Testis (tissue), 5 donors: ENCODE measurements at places on chromosomes 7 and 10. TPM values are rescaled to one million over a fixed set of nuclear protein-coding genes. Genes with fewer than 3 reads are reported as not detected.

PON1 gene
- total RNA-seq: 0.12 TPM

GRCh38 chr10:89368129-89368528 lies 9.7 kb upstream of the IFIT1B start:
- DNase-seq: no peak
- H3K4me1 ChIP-seq: peaks cover 13% of the 10 kb centered on the region
- no peaks in the 10 kb centered on the region for H3K27me3 ChIP-seq
- H3K36me3 ChIP-seq: no peaks in the 10 kb centered on the region
- no peak overlapping the region for H3K4me3 ChIP-seq
- peak overlapping the region; percentile 70 for H3K27ac ChIP-seq

DNA sequence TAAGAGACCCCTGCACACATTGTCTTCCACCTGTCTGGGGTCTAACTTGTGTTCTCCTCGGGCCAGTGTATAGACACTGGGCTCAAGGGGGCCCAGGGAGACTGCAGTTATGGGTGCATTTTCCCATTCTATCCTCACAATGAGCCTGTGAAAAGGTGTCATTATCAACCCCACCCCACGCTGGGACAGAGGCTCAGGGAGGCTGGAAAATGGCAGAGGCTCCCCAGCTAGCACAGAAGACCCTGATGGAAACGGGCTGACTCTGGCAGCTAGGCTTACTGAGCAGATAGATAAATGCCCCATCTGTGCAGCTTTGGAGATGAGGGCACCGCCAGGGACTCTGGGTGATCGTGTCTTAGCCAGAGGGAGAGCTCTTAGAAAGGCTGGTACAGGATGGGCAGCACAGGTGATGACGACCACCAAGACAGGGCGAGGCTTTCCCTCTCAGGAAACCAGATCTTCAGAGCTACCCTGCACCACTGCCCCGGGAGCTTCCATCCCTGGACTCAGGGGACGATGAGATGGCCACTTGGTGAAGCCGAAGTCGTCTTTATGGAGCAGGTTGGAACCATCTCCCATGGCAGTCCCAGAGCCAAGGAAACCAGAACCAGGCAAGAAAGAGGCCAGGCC lies 58.2 kb upstream of the CHST15 start:
- DNase-seq: no peak
- no peaks in the 10 kb centered on the region for H3K27me3 ChIP-seq
- H3K4me1 ChIP-seq: peaks cover 11% of the 10 kb centered on the region
- H3K36me3 ChIP-seq: no peaks in the 10 kb centered on the region
- no peak overlapping the region for H3K27ac ChIP-seq

TMEM178B gene
- 1.7 TPM for total RNA-seq

- no peak overlapping the region for H3K27ac ChIP-seq
- H3K4me1 ChIP-seq: no peaks in the 10 kb centered on the region
- no peak for DNase-seq
- no peaks in the 10 kb centered on the region for H3K36me3 ChIP-seq
Observed at GRCh38 chr7:77837966-77838365, 39.4 kb downstream of the PHTF2 start.

- DNase-seq: no peak
- H3K4me3 ChIP-seq: no peak overlapping the region
- no peaks in the 10 kb centered on the region for H3K4me1 ChIP-seq
- H3K27ac ChIP-seq: no peak overlapping the region
- H3K27me3 ChIP-seq: no peaks in the 10 kb centered on the region
Observed at GRCh38 chr7:123183431-123183830, 16.3 kb downstream of the SLC13A1 start.

DNA sequence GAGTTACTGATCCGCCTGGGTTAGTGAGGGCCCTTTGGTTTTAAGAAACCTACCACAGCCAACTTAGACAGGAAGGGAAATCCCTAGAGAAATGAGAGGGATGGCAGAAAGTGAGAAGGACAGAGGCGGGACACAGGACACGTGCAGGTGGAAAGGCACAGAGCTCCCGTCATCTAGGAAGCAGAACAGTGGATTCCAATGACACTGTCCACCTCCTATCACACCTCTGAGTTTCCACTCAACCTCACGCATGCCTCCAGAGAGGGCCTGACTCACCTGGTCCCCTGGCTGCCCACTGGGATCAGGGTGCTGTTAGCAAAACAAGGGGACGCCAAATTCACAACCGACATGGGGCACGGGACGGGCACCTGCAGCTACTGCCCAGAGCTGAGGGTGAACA lies 26.3 kb downstream of the CPXM2 start:
- no peak overlapping the region for H3K4me3 ChIP-seq
- H3K27me3 ChIP-seq: no peaks in the 10 kb centered on the region
- H3K4me1 ChIP-seq: peaks cover 5% of the 10 kb centered on the region
- DNase-seq: no peak
- no peaks in the 10 kb centered on the region for H3K36me3 ChIP-seq
- no peak overlapping the region for H3K27ac ChIP-seq

TNKS2 gene
- 36.1 TPM for total RNA-seq

DNA sequence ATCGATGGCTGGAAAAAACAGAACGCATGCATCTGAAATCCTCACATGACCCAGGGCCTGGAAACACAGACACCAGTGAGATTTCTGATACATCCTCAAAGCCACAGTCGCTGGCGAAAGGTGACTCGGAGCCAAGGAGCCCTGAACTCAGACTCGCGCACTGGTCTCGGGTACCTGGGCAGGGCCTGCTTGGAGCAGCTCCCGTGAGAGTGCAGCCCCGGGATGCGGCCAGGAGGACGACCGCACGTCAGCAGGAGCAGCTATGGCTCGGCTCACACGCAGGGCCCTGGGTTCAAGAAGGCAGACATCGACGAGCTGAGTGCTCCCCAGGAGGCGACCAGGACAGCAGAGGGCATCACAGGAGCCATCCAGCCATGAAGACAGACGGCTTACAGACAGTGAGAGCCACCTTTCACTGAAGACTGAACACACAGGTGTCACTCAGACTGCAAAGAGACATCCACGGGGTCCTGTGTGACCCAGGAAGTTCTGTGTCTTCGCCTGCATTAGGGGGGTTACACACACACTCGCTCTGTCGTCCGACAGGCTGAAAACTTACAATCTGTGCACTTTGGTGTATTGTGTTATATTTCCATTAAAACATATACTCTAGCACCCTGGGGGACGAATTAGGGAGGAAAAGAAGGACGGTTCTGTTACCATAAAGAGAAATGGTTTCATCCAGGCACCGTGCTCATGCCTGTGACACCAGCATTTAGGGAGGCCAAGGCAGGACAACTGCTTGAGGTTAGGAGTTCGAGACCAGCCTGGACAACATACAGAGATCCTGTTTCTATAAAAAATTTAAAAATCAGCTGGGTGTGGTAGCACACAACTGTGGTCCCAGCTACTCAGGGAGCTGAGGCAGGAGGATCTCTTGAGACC lies 227.7 kb downstream of the MAD1L1 start:
- H3K36me3 ChIP-seq: no peaks in the 10 kb centered on the region
- no peaks in the 10 kb centered on the region for H3K27me3 ChIP-seq
- peaks cover 9% of the 10 kb centered on the region for H3K4me1 ChIP-seq
- DNase-seq: no peak

- H3K4me3 ChIP-seq: no peak overlapping the region
- no peak overlapping the region for H3K27ac ChIP-seq
- H3K27me3 ChIP-seq: no peaks in the 10 kb centered on the region
- H3K4me1 ChIP-seq: peaks cover under 1% of the 10 kb centered on the region
- no peaks in the 10 kb centered on the region for H3K36me3 ChIP-seq
Observed at GRCh38 chr7:127870231-127870907, 160.9 kb downstream of the LRRC4 start.

DNA sequence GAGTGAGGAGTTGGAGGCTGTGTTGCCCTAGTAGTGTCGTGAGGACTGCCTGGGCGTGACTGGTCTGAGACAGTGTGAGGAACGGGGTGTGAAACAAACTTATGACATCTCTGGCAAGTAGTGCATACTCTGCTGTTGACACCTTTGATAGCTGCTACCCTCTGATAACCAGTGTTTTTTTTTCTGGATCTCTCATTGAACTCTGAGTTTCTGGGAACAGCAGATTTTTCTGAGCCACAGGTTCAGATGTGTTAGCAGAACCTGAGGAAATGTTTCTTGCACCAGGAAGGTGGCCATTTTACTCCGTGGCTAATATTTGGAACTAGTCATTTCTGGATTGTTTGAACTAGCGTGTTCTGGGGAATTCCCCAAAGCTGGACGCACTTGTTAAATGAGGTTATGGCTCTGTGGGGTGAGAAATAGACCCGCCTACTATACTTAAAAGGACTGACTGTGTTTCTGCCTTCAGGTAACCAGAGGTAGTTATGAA lies 52.9 kb downstream of the AUTS2 start:
- no peak overlapping the region for H3K27ac ChIP-seq
- no peaks in the 10 kb centered on the region for H3K27me3 ChIP-seq
- no peaks in the 10 kb centered on the region for H3K36me3 ChIP-seq
- H3K4me3 ChIP-seq: no peak overlapping the region
- DNase-seq: no peak

GRCh38 chr7:157505646-157506045 lies 168.8 kb downstream of the DNAJB6 start:
- no peak for DNase-seq
- H3K27me3 ChIP-seq: no peaks in the 10 kb centered on the region
- no peak overlapping the region for H3K27ac ChIP-seq
- H3K36me3 ChIP-seq: no peaks in the 10 kb centered on the region
- H3K4me3 ChIP-seq: no peak overlapping the region

GRCh38 chr10:113656896-113657295 lies 6.9 kb downstream of the NRAP start:
- no peak overlapping the region for H3K27ac ChIP-seq
- DNase-seq: no peak

DNA sequence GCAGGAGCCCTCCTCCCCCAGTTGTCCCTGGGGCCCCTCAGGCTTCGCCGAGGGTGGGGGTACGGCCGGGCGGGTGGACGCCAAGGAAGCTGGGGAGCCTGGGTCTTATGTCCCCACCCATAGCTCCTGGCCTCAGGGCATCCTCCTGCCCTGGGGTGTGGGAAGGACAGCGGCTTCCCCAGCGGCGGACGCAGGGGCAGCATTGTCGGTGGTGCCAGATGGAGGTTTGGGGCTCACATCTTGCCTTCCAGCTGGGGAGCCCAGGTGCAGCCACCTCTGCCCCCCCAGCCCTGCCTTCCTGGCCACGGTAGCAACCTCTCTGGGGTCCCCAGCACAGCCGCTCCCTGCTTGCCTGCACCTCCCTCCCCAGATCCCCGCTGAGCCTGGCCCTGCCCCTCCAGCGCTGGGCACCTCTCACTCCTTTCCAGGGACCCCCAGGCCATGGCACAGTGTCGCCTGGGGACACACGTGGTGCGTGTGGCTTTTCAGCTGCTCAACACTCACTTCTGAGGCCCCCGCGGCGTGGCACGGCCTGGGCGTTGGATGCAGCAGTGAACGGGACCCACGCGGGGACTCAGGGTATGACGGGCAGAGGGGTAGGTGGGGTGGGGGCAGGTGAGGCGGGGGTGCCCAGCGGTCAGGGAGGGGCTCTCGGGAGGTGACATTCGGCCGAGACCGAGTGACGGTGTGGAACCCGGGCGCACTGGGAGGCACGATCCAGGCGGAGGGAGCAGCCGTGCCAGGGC lies 53.1 kb downstream of the UNCX start:
- H3K36me3 ChIP-seq: no peaks in the 10 kb centered on the region
- H3K27me3 ChIP-seq: no peaks in the 10 kb centered on the region
- H3K4me3 ChIP-seq: no peak overlapping the region
- DNase-seq: no peak
- no peak overlapping the region for H3K27ac ChIP-seq

- DNase-seq: no peak
- H3K36me3 ChIP-seq: no peaks in the 10 kb centered on the region
- H3K4me1 ChIP-seq: no peaks in the 10 kb centered on the region
Observed at GRCh38 chr10:87842776-87843497, 20.4 kb downstream of the KLLN start.

LUC7L2 gene
- 109 TPM for total RNA-seq

- H3K27ac ChIP-seq: no peak overlapping the region
- no peak for DNase-seq
- H3K4me3 ChIP-seq: no peak overlapping the region
- no peaks in the 10 kb centered on the region for H3K4me1 ChIP-seq
Observed at GRCh38 chr10:5490698-5491464, 8.5 kb downstream of the CALML5 start.

DNA sequence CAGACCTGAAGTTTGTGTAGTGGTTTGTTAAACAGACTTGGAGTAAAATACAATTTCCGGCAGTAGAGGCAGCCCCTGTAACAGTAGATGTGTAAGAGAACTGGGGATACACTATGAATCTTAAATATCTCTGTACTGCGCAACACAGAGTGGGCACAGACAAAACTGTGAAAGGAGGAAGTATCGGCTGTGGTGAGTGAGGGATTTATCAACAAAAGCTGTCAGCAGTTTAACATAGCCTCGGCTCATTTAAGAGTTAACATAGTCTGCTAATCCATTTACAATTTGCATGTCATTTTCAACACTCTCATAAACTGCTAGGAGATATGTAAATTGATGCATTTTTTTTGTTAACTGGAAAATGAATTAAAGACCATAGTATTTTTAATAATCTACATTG lies 225.2 kb downstream of the ZWINT start:
- no peak overlapping the region for H3K27ac ChIP-seq
- no peaks in the 10 kb centered on the region for H3K4me1 ChIP-seq
- no peaks in the 10 kb centered on the region for H3K36me3 ChIP-seq
- DNase-seq: no peak

PLEKHA8 gene
- total RNA-seq: 14.5 TPM
